NCI-H82 (cell line): ENCODE measurements at places on chromosomes 12 and 14.
A peak's percentile ranks its signal among the peaks of the same experiment; 100 is the strongest.

DNA sequence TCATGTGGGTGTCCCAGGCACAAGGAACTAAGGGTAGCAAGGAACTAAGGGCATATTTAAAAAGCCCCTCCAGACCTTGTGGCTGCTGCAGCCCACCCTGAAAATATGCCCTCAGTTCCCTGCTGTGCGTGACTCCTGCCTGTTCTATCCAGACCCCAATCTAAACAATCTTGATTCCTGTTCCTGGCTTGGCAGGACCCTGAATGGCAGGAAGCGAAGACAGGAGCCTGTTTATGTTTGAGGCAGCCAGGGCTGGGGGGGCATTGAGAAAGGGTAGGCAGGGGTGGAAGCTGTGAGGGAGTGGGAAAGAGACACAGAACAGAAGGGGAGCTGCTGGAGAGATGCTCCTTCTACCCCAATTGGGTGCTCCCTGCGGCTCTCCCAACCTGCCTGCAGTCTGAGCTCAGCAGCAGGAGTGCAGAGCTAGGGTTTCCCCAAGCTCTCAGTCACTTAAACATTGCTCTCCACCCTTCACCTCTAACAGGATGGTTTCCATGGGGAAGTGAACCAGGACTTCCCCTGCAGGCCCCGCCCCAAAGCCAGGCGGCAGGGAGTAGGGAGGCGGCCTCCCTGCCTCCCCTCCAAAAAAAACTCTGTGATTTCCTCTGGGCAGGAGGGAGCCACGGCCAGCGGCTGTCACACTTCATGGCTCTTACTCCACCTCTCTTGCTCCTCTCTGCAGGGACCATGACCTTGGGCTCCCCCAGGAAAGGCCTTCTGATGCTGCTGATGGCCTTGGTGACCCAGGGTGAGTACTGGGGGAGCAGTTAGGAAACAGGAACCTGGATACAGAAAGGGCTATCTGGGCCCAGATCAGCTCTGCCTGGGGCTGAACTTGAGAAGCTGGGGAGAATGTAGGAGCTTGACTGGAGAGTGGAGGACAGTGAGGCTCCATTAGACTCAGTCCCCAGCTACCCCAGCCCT lies 4.7 kb downstream of the ACVRL1 start:
- DNase-seq, result no peak

- DNase-seq, result no peak
These were observed 4.6 kb upstream of the LRRC23 start for GRCh38 chr12:6899837-6900519.

DNA sequence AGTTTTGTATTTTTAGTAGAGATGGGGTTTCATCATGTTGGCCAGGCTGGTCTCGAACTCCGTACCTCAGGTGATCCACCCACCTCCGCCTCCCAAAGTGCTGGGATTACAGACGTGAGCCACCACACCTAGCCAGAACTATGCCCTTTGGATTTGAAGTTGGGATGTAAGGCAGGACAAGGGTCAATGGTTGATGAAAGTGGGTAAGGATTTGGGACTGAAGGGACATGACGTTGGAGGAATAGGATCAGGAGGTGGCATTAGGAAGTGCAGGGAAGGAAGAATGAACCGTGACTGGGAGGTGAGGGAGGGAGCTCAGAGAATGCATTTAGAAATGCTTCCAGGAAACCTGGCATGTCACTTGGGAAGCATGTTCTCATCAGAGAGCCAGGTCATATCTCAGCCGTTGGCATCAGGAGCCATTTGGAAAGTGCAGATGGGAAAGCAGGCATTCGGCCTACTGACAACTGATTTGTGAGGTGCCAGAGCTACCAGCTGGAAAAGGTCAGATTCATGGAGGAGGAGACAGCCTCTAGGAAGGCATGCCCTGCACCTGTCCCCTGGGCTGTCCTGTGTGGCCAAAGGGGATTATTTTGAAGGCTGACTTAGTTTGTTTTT lies 2.2 kb downstream of the CRADD start:
- DNase-seq, result no peak

- peak; percentile 80 for DNase-seq
These were observed 82.9 kb downstream of the NEDD1 start for GRCh38 chr12:96989916-96990315.

DNA sequence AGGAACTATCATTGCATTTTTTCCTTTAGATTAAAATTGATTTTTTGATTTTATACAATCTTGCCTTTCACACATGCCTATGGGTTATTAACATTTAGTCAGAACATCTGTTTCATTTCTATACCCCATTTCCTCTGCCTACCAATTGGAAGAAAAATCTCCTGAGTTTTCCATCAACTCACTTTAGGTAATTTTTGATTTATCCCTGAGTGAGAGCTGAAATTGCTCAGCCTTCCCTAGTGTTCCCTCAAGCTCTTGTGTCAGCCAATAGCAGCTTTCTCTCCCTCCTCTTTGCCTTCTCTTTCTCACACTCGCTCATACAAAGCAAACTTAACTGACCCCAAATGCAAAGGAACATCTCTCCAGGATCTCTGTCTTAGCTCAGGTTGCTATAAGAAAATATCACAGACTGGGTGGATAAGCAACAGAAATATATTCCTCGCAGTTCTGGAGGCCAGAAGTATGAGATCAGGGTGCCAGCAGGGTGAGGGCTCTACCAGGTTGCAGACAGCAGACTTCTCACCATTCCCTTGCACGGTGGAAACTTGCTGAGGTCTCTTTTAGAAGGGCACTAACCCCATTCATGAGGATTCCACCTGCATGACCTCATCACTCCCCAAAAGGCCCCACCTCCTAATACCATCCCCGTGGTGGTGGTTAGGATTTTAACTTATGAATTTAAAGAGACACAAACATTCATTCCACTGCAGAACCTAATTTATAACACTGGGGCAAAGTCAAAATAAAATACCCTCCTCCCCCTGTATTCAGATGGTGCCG lies 224.2 kb upstream of the SFSWAP start:
- DNase-seq, result no peak

- no peak for DNase-seq
These were observed 66.1 kb downstream of the FUT8 start for GRCh38 chr14:65478596-65478995.
